Activated CD4-positive, alpha-beta T cell treated with anti-CD3 and anti-CD28 coated beads for 24 hours (primary cell): ENCODE measurements at places on chromosomes 1 and 21.

DNA sequence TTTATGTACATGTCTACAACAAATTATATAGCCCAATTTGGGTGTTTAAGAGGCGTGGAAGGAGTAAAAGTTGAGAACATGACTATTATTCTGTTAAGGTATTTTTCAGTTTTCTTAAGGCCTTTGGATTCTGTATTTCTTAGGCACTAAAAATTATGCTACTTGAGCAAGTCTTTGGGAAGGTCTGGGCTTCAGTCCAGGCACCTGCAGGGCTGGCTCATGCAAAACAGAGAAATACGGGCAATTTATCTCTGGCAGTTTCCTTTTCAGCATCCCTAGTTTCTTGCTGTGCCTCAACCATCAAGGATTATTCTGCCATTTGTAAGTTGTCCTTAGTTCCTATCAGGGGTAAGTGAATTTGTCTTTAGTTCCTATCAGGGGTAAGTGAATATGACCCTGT is 358.8 kb upstream of the B3GALT2 start:
- no peak for DNase-seq

- no peak for DNase-seq
These were observed 10.6 kb downstream of the PDZK1 start for GRCh38 chr1:145696630-145696960.

GRCh38 chr1:1299686-1300351 is 7.9 kb downstream of the ACAP3 start:
- no peak for DNase-seq

GRCh38 chr1:30404341-30404740 is 319.0 kb downstream of the MATN1 start:
- DNase-seq, result no peak

- DNase-seq, result no peak
These were observed 789 bp upstream of the PTPN14 start for GRCh38 chr1:214552174-214552608.

- no peak for DNase-seq
These were observed 5.6 kb downstream of the MX2 start for GRCh38 chr21:41367301-41367944.

- DNase-seq, result no peak
These were observed 987 bp upstream of the CDCP2 start for GRCh38 chr1:54153535-54154439.

DNA sequence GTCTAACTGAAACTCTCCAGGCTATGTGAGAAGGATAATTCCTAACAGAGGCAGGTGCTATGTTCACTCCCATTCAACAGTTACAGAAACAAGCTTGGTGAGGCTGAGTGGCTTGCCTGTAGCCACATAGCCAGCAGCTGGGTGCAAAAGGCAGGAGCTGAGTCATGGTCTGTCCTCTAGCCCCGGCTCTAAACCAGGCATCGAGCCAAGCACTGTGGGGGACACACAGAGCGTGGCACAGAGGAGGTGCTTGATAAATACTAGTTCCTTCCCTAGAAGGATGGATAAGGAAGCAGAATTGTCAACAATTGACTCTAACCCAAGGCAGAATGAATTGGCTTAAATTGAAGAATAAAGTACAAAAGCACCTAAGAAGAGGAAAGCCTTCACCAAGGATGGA is 10.4 kb upstream of the KCNA2 start:
- no peak for DNase-seq

DNA sequence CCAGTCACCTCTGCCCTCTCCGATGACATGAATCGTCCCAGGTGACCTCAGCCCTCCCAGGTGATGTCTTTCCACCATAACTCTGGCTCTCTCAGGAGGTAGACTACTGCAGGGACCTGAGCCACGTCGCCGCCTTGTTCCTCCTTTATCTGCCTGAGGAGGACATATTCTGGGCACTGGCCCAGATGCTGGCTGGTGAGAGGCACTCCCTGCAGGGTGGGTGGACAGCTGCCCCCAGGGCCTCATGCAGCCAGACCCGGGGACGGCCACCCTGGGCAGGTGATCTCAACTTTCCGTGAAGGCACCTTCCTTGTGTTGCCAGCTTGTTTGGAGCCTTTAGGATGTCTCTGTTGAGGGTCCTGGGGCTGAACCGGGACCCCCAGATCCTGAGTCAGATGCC is 13.9 kb upstream of the ZBTB17 start:
- no peak for DNase-seq

- no peak for DNase-seq
These were observed 9.2 kb downstream of the GIPC2 start for GRCh38 chr1:78054972-78055371.

GRCh38 chr1:197884173-197884572 is 18.3 kb upstream of the C1orf53 start:
- DNase-seq, result no peak

GRCh38 chr1:225871359-225872074 is 10.7 kb downstream of the TMEM63A start:
- DNase-seq, result no peak

- no peak for DNase-seq
These were observed 35.8 kb downstream of the IVNS1ABP start for GRCh38 chr1:185281245-185281644.

DNA sequence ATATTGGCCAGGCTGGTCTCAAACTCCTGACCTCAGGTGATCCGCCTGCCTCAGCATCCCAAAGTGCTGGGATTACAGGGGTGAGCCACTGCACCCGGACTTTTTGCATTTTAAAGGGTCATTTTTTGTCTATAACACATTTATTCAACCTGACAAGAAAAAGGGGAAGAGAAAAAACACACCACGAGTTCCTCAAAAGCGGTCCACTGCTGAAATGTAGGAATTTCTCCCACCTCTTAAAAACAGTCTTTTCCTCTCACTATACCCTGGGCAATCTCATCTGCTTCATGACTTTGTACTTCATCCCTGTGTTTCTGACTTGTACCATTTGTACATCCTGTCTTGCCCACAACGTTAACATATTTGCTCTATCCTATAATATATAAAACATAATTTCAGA is 413.3 kb upstream of the PTBP2 start:
- no peak for DNase-seq

DNA sequence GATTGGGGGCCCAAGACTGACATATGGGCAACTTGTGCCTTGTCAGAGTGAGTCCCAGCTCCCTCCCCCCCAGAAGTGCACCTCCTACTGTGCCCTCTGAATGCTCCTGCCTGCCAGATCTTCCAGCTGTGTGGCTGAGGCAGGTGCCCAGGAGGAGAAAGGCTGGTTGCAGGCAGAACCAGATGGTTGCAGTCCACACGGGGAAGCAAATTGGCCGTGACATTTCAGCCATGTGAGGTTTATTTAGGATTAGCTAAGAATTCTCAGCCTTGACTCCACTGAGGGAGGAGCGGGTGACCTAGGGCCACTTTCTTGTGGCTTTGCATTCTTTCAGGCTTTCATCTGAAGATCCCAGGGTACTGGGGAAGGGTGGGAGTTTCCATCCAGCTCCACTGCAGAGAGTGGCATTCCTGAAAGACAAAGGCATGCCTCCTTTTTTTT is 33.8 kb downstream of the PEX14 start:
- DNase-seq, result no peak

DNA sequence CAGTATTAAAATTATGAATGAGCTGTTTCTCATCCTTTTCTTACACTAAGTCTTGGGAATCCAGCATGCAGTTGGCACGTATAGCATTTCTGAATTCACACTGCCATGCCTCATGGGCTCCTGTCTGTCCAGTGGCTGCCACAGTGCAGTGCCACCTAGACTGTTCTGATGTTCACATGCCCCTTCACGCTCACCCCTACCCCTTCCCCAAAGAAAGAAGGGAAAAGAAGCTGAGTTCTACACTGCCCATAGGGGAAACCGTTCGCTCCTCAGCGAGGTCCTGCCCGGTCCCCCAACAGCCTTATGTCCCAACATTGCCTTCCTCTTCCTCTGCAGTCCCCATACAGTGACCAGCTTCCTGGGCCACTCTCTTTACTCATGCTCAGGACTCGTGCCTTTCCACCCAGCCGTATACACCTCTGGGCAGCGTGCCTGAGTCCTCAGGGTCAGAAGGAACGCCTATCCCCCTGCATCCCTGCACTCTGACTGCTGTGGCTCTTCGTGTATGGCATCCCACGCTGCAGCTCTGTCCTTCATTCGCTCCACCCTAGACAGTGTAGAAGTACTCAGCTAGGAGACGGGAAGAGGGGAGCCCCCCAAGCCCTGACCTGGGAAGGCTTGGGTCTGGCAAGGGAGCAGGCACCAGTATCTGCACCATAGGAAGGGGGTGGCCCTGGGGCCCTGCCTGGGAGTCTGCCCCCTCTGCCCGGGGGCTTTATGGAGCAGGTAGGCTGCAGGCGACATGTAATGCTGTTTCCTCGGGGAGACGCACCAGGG is 24.1 kb upstream of the ARF1 start:
- no peak for DNase-seq

DNA sequence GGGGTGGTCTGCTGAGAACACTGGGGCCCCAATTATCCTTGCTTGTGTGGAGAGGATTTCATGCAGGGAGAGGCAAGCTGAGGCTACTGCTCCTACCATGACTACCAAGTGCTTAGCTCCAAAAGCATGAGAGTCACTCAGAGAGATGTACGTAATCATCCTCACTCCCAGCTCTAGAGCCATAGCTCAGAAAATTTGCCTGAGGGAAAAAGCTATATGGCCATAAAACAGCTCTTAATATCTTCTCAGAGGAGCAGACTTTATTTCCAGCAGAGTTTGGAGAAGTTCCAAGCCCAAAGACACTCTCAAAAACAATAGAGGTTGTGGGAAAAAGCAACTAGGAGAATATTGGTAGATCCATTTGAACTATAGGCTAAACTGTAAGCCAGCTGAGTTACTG is 106.4 kb upstream of the PBX1 start:
- DNase-seq, result no peak

DNA sequence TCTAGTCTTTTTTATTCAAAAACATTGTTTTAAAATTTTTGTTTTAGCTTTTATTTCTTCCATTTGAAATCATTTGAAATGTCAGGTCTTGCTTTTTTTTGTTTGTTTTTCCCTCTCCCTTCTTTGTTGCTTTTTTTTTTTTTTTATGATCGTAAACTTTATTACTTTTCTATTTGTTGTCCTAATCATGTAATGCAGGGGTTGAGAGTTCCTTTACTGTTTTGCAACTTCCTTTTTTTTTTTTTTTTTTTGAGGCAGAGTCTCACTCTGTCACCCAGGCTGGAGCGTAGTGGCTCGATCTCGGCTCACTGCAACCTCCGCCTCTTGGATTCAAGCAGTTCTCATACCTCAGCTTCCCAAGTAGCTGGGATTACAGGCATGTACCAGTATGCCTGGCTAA is 24.8 kb downstream of the IVNS1ABP start:
- no peak for DNase-seq

GRCh38 chr1:65170511-65171142 is 22.6 kb downstream of the AK4 start:
- no peak for DNase-seq
